Sigmoid colon (tissue), 7 donors: ENCODE measurements at places on chromosomes 4 and X. TPM values are rescaled to one million over a fixed set of nuclear protein-coding genes. Genes with fewer than 3 reads are reported as not detected.

GRCh38 chrX:14357314-14357713, 172.0 kb upstream of the GLRA2 start:
- no peak overlapping the region for H3K27ac ChIP-seq
- no peaks in the 10 kb centered on the region for H3K36me3 ChIP-seq
- H3K4me3 ChIP-seq, result no peak overlapping the region
- H3K27me3 ChIP-seq, result no peaks in the 10 kb centered on the region
- H3K4me1 ChIP-seq, result no peaks in the 10 kb centered on the region

DNA sequence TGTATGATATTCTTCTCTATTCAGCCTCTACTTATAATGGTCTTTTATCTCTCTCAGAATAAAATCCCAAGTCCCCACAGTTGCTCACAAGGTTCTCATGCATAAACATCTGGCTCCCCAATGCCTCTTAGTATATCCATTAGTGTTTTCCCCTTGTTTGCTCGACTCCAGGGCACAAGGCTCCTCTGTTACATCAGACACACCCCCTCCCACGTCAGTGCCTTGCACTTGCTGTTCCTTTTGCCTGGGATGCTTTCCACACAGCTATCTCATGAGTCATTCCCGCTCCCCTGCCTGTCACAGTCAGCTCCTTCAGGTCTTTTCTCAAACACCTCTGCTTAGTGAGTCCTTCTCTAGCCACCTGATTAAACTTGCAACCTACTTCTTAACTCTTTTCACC, 260.2 kb downstream of the IL1RAPL1 start:
- H3K27me3 ChIP-seq, result no peaks in the 10 kb centered on the region
- no peak overlapping the region for H3K4me3 ChIP-seq
- H3K4me1 ChIP-seq, result no peaks in the 10 kb centered on the region
- DNase-seq, result peak; percentile 64
- H3K27ac ChIP-seq, result no peak overlapping the region

- H3K36me3 ChIP-seq, result no peaks in the 10 kb centered on the region
- no peaks in the 10 kb centered on the region for H3K27me3 ChIP-seq
- no peaks in the 10 kb centered on the region for H3K4me1 ChIP-seq
- H3K27ac ChIP-seq, result no peak overlapping the region
Measured at GRCh38 chr4:30726090-30726675, 6.0 kb downstream of the PCDH7 start.

DNA sequence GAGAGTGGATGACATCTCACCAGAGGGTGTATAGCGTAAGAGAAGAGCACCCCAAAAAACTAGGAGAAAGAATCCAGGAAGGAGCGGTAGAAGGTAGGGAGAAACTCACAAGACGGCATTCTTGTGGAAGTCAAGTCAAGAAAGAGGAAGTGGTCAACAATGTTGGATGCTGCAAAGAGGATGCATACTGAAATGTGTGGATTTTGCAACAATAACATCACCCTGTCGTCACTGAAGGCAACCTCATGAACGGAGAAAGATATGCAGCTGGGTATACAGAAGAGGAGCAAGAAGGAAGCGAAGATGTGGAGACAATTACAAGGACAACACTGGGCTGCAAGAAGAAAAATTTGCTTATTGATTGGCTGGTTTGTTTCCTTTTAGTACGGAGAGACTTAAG, 11.4 kb upstream of the TAPT1 start:
- no peaks in the 10 kb centered on the region for H3K36me3 ChIP-seq
- DNase-seq, result no peak
- H3K4me1 ChIP-seq, result no peaks in the 10 kb centered on the region
- no peak overlapping the region for H3K27ac ChIP-seq
- no peak overlapping the region for H3K4me3 ChIP-seq

DNA sequence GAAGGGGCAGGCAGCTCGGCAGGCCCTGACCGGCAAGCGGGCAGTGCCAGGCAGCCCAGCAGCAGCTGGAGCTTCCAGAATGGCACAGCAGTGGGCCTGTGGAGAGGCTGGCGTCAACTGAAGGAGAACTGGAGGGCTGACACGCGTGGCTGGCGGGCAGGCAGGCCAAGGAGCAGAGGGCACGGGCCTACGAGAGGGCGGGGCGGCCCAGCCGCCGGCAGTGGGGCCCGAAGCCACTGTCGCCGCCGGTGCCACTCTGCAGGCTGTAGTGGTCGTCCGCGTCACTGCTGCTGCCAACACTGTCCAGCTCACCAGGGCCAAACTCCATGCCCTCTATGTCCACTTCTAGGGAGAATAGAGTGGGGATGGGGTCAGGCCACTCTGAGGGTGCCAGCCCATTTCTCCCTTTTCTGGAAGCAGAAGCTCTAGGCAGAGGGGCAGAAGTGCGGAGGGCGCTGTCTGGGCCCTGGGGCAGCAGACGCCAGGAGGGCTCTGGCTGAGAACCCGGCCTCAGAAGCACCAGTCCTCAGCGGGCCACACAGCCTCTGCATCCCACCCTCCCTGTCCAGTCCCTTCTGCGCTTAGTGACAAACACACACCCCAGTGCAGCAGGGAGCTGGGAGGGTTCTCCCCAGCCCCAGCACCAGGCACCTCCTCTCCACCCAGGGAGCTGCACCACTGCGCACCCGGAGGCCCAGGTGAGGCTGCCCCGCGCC, 8.6 kb upstream of the HAUS3 start:
- no peak overlapping the region for H3K27ac ChIP-seq
- DNase-seq, result peak; percentile 49
- no peaks in the 10 kb centered on the region for H3K27me3 ChIP-seq
- H3K4me1 ChIP-seq, result peaks cover 8% of the 10 kb centered on the region
- peaks cover 17% of the 10 kb centered on the region for H3K36me3 ChIP-seq

DNA sequence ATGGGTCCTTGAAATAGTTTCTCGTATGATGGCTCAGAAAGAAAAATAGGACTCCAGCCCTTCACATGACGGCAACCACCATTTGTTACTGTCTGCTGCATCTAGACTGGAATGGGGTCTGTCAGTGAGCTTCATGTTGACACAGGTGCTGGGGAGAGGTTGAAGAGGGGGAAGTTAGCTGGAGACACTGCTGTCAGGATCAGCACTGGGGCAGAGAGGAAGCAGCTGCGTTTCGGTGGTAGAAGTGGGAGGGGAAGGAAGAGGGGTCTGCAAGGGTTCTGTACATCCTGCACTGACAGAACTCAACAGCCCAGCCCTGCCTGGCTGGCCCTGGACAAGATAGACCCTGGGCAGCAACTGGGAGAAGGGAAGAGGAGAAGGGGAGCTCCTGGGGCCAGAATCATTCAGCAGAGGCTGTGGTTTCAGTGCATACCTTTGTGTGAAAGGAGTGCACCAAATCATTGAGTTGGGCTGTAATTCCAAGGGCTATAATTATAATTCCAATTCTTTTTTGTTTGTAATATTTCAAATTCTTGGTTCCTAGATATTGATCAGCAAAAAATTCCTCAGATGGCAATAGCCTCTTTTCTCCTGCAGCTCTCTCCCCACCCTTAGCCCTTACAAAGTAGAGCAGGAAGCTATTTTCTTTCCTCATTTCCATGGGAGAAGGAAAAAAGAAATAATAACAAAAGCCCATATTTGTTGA, 119.4 kb upstream of the C1GALT1C1 start:
- H3K4me1 ChIP-seq, result no peaks in the 10 kb centered on the region
- no peaks in the 10 kb centered on the region for H3K36me3 ChIP-seq
- H3K27me3 ChIP-seq, result no peaks in the 10 kb centered on the region
- no peak for DNase-seq

- no peaks in the 10 kb centered on the region for H3K27me3 ChIP-seq
- no peak for DNase-seq
- H3K4me3 ChIP-seq, result no peak overlapping the region
- peaks cover 50% of the 10 kb centered on the region for H3K36me3 ChIP-seq
- peaks cover 22% of the 10 kb centered on the region for H3K4me1 ChIP-seq
Measured at GRCh38 chr4:183287677-183288076, 32.4 kb downstream of the CLDN22 start.

GRCh38 chr4:1196421-1197183, 24.2 kb upstream of the SPON2 start:
- H3K36me3 ChIP-seq, result no peaks in the 10 kb centered on the region
- H3K4me1 ChIP-seq, result peaks cover 59% of the 10 kb centered on the region
- no peaks in the 10 kb centered on the region for H3K27me3 ChIP-seq
- H3K4me3 ChIP-seq, result no peak overlapping the region
- peak; percentile 56 for DNase-seq

- H3K4me3 ChIP-seq, result no peak overlapping the region
- H3K36me3 ChIP-seq, result no peaks in the 10 kb centered on the region
- H3K27me3 ChIP-seq, result no peaks in the 10 kb centered on the region
- no peak for DNase-seq
- H3K27ac ChIP-seq, result no peak overlapping the region
Measured at GRCh38 chrX:120213438-120214265, 37.0 kb upstream of the ZBTB33 start.

DNA sequence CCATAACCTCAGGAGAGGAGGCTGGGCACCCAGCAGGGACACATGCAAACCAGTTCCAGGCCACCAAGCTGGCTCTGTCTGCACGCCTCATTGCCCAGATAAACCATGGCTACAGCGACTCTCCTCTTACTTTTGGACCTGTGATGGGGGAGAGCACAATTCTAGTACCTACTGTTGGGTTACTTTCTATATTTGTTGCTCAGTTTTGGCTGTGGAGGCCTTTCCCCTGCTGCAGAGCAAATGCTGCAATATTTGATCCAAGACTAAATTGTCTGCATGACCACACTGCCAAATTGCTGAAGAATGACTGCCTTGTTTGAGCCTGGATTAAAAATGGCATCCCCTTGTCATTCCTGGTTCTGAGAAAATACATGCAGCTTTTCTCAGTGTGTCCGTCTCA, 253.5 kb downstream of the ARHGAP10 start:
- no peak for DNase-seq
- H3K27ac ChIP-seq, result no peak overlapping the region
- H3K4me3 ChIP-seq, result no peak overlapping the region
- H3K27me3 ChIP-seq, result no peaks in the 10 kb centered on the region
- no peaks in the 10 kb centered on the region for H3K36me3 ChIP-seq

GRCh38 chr4:159498446-159499115, 395.7 kb downstream of the RAPGEF2 start:
- no peak for DNase-seq
- no peaks in the 10 kb centered on the region for H3K4me1 ChIP-seq
- no peaks in the 10 kb centered on the region for H3K36me3 ChIP-seq
- H3K4me3 ChIP-seq, result no peak overlapping the region
- no peaks in the 10 kb centered on the region for H3K27me3 ChIP-seq

GRCh38 chr4:148048598-148048997, 316.7 kb downstream of the ARHGAP10 start:
- H3K27me3 ChIP-seq, result no peaks in the 10 kb centered on the region
- DNase-seq, result no peak
- H3K36me3 ChIP-seq, result no peaks in the 10 kb centered on the region
- H3K27ac ChIP-seq, result no peak overlapping the region
- no peak overlapping the region for H3K4me3 ChIP-seq

- no peak overlapping the region for H3K27ac ChIP-seq
- no peaks in the 10 kb centered on the region for H3K36me3 ChIP-seq
- no peaks in the 10 kb centered on the region for H3K4me1 ChIP-seq
- H3K27me3 ChIP-seq, result no peaks in the 10 kb centered on the region
- no peak for DNase-seq
Measured at GRCh38 chr4:93646233-93646930, 182.2 kb upstream of the ATOH1 start.

DNA sequence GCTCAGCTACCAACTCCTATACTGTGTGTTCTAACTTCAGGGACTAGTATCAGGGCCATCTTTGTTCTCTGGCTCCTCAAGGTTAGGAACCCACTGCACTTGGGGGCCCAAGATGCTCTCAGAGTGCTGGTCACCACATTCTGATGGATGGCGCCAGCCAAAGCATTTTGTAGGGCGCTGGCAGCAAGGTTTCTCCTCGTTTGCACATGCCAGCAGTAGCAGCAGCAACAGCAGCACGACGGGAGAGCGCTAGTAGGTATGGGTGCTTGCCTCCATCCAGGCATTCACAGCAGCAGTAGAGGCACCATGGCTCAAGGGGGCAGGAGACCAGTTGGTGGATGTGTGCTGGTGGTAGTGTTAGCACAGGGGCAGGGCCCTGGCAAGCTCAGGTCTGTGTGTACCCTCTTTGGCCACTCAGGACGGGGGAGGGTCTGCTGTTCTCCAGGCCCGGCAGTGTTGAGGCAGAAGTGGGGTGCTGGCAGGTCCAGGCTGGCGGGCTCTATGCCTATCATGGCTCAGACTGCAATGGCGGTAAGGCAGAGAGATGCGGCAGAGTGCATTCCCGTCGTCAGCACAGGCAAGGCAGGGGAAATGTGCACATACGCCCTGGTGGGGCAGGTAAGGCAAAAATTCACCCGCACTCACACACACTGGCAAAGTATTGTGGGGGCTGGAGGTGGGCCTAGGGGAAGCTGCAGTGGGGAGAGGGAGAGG, 56.6 kb downstream of the SERPINA7 start:
- no peaks in the 10 kb centered on the region for H3K36me3 ChIP-seq
- no peak overlapping the region for H3K4me3 ChIP-seq
- H3K27ac ChIP-seq, result no peak overlapping the region
- no peaks in the 10 kb centered on the region for H3K27me3 ChIP-seq
- no peaks in the 10 kb centered on the region for H3K4me1 ChIP-seq
- no peak for DNase-seq

DNA sequence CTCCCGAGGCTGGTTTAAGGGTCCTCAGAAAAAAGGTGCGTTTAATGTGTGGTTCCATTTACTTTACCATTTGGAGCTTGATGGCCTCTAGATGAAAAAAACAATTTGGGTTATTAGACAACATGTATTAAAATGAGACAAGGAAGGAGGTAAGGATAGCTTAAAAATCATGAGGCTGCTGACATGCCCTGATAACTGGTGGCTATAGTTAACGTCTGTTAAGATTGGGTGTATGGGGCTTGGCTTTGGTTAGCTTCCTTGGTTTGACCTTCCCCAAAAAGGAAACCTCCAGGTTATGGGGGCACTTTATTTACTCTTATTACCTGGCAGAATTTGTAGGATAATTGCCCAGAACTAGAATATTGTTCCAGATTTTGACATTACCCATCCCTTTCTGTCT, 51.5 kb downstream of the HMGB2 start:
- H3K27ac ChIP-seq, result no peak overlapping the region
- no peak for DNase-seq
- no peak overlapping the region for H3K4me3 ChIP-seq

DNA sequence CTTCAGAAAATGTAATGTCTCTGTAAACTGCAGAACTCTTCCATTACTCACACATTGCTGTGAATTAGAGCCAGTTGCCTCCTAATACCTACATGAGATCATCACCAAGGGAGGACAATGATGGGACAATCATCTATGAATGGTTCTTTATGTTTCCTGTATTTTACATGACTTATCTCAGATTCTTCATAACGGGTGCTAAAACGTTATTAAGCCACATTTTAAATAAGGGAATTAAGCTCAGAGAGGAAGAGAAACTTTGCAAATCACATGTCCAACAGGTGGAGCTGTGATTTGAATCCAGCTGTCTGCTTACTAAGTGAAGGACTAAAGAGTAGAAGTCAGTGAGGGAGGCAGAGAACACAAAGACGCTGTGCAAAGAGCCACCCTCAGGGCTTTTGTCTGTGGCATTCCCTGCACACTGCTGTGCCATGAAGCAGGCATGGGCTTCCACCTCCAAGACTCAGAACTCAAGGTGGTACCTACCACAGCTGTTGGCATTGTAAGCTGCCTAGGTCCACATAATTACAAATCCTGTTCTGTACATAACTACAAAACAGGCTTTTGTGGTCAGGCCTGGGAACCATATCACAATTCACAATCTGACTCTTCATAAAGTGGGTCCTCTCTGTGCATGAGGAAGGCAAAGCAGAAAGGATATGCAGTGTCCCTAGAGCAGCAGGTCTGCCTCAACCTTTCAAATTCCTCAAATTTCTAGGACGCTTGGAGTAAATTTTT, 12.8 kb downstream of the TBC1D9 start:
- H3K27me3 ChIP-seq, result no peaks in the 10 kb centered on the region
- DNase-seq, result no peak
- H3K4me1 ChIP-seq, result peaks cover 16% of the 10 kb centered on the region
- H3K36me3 ChIP-seq, result no peaks in the 10 kb centered on the region
- H3K27ac ChIP-seq, result no peak overlapping the region

Gene XPNPEP2
- 11.1 TPM for total RNA-seq

Gene CLDN22
- total RNA-seq, result not detected

Gene SSX3
- not detected for total RNA-seq

Gene SPANXA1
- not detected for total RNA-seq

Gene FRAS1
- 5.4 TPM for total RNA-seq

Gene NSG1
- 2.3 TPM for total RNA-seq

Gene ADGRG4
- not detected for total RNA-seq
